Neural progenitor cell (in vitro differentiated cells): ENCODE measurements at places on chromosomes 16 and 17. TPM values are rescaled to one million over a fixed set of nuclear protein-coding genes. Genes with fewer than 3 reads are reported as not detected.

Gene MT1M
- total RNA-seq, result not detected in 2 replicates

DNA sequence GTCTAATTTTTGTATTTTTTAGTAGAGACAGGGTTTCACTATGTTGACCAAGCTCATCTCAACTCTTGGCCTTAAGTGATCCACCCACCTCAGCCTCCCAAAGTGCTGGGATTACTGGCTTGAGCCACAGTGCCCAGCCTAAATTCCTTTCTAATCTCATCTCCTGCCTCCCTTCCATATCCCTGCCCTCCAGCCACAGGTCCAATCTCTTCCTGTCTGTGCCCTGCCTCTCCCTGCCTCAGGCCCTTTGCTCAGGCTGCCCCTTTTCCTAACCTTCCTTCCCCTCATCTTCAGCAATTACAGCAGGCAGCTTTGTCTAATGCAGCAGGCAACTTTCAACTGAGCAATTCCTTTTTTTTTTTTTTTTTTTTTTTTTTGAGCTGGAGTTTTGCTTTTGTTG is 46.8 kb downstream of the CFAP20 start:
- no peak for DNase-seq

Gene MEIOB
- 1.9 and 3.7 TPM in 2 replicates for total RNA-seq

Gene TOM1L2
- total RNA-seq, result 4.3 and 6.5 TPM in 2 replicates
